ENCODE measurements at places on chromosomes 7 and 10.

DNA sequence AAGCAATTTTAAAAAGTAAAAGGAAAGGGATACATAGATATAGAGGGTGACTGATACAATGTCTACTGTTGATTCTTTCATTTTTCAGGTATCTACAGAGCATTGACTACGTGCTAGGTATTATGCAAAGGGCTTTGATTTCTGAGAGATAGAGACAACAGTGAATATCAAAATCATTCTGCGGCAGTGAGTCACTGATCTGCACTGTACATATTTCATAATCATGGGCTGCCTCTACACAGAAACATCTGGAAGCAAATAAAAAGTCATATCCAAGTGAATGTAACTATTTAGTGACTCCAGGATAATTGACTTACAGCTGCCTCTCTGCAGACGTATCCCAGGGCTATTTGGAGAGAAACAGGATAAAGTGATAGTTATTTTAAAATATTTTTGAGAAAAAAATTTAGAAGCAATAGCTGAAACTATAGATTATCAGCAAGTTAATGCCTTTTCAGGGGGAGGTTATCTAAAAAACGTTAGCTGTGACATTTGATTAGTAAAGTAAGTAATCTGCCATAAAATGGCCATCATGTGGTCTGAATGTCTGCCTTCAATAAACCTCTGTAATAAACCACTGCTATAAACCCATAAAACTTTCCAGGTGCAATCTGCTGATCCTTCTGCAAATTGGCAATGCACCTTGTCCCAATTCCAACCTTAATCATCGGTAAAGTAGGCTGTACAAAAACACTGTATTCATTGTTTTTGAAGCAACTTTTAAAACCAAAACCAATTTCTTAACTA, 43.7 kb downstream of the CPXM2 start:
- no peak for DNase-seq

GRCh38 chr7:105188201-105188600, 174.2 kb downstream of the KMT2E start:
- DNase-seq = no peak

DNA sequence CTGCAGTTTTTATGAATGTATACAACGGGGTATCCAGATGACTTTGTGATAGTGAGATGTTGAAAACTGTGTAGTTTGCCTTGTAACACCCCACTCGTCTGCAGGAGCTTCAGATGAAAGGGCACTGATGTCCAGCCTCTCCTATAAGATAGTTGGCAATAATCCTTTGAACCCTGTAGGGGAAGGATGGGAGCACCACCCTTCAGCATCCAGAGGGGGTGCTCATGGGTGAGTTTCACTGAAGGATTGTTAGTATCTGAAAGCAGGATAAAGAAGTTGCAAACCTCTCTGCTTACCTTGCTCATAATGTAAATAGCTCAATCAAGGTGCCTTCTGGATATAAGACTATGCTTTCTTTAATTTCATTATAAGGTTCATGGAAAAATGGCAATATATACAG, 201.5 kb downstream of the TMEM178B start:
- DNase-seq = no peak

DNA sequence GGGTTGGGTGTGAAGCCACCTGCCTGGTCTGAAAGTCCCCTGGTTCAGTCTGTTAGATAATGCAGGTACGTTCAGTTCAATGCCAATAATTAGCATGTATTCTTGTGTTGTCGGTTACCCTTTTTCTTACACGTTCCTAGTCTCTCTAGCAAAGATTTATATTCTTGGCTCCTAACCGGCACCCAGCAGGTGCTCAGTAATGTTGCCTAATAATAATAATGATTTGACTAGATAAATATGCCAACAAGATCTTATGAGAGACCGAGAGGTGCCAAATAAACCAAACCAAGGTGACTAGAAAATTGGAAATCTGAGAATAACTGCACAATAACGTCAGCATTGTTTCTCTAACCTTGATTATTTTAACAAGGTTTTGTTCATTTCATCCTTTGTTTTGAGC, 1.1 kb upstream of the SMIM30 start:
- no peak for DNase-seq

- no peak for DNase-seq
Observed at GRCh38 chr10:114607358-114607998, 50.6 kb downstream of the ABLIM1 start.

DNA sequence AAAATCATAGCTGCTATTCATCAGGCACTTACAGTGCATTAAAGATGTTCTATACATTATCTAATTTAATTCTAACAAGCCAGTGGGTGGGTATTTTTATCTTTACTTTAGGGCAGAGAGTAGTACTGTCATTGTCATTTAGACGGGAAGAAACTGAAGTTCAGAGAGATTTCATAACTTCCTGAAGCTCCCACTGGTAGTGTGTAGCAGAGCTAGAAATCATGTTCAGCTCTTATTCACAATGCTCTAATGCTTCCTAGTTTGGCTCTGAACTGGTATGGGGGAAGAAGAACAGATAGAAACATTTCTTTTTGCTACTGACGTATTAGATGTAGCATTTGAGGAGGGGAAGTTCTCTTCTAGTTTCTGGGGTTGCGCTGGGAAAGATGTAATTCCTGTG, 116.7 kb downstream of the CYP26A1 start:
- DNase-seq = no peak

GRCh38 chr7:66100408-66101050, 14.1 kb upstream of the CRCP start:
- no peak for DNase-seq

- no peak for DNase-seq
Observed at GRCh38 chr10:7523656-7524055, 112.8 kb upstream of the SFMBT2 start.

- no peak for DNase-seq
Observed at GRCh38 chr10:84837041-84837812, 508.8 kb downstream of the CCSER2 start.

DNA sequence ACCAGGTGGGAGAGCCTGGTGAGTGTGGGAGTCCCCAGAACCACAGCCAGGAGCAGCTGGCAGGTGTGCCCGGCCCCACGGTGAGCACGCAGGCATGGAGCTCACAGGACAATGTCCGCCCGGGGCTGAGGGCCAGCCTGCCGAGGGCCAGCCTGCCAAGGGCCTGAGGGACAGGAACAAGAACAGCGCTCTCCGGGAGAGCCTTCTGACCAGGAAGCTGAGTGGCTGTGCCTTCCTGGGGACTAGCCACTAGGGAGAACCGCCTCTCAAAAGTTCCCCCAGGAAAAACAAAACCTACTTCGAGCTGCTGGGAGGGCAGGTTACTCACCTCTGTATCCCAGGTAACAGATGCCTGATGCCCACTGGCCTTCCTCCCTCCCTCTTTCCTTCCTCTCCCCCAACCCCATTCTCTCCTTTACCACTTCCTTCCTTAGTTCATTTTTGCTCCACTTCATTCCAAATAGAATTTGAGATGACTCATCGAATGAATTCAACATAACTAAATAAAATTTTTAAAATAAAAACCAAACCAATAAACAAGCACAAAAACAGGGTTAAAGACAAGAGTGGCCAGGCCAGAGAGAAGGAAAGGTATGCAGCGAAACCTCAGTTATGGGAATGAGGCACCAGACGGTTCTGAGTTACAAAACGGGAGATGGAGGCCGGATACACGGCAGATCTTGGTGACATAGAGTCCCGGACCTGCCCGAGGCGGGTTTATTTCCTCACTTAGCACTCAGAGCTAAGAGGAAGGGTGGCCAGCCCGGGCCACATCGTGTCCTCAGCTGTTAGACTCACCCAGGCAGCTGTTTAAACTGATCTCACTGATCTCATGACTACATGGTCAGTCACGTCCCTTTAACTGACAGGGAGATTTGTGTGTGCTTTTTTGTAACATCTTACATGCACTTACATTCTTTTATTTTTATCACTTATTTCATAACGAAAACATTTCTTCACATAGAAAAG, 128.5 kb downstream of the TNS3 start:
- DNase-seq = no peak

DNA sequence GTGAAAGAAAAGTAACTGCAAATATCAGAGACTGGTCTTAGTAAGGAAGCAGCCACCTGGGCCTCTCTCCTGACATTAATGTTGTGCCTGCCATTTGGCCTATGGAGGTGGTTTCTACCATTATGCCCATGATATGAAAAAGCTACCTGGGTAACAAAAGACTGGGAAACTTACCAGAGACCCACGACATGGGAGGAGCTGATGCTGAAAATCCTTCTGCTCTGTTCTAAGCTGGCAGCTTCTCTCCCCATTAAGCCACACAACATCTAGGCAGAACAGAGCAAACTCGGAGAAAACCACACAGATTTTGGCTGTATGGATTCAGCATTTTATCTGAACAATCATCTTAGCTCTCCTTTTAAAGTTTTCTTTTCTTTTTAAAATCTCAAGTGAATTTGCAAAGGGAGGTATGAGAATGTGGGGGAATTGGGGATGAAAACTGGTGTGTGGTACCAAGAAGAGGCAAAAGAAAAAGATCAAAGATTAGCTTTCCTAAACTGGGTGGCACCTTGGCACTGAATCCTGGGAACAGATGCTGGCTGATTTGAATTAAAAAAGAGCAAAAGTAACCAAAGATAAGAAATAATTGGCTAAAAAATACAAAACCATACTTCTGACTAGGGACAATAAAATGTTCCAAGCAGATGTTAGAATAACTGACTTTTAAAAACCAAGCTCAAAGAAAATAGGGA, 128.6 kb upstream of the ANKRD1 start:
- no peak for DNase-seq

GRCh38 chr7:112876877-112877276, 86.7 kb upstream of the TMEM168 start:
- DNase-seq = no peak
